ENCODE measurements at places on chromosomes 7 and 10.

DNA sequence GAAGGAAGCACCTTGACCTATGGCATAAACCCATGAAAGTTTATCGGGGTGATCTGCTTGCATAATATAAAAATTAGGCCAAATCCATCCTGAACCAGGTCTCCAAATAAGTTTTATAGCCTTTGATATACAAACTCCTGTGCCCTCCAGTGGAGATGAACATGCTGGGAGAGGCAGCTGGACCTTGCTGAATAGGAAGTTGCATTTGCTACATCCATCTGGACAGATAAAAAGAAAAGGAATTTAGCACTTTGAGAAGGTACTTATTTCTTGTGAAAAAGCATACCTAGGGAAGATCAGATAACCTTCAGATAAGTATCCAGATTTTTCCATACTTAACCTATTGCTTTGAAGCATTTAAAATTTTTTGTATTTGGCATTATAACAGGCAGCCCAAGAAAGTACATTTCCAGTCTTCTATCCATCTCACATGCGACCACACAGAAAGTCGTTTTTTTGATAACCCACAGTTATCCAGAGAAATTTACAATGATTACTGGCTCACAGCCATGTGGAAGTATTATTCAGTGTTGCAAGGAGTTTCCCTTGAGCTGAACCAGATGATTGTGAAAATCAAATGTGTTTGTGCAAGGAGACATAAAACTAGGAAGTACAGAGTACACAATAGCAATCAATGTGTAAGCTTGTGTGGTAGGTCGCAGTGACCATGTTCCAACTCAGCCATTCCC lies 124.4 kb upstream of the STK17A start:
- DNase-seq: no peak

GRCh38 chr10:80484243-80484642 lies 30.1 kb downstream of the TSPAN14 start:
- no peak for DNase-seq

GRCh38 chr7:154287356-154287755 lies 235.2 kb downstream of the DPP6 start:
- DNase-seq: no peak

DNA sequence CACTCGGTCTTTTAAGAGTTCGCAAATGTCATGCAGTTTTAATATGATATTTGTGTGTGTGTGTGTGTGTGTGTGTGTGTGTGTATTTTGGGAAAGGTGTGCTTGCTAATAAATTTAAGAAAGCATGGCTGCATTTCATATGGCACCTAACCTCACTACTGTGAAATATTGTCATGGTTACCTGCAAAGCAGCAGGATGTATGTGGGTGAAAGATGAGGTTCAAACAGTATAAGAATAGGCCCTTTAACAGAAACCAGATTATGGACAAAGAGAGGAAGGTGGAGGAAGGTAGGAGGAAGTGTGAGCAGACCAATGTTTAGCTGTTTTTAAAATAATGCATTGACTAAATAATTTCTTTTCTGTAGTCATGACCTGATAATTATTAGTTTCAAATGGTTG lies 73.5 kb upstream of the CACNA2D1 start:
- DNase-seq: no peak

- DNase-seq: no peak
Measured at GRCh38 chr7:99000196-99000903, 122.0 kb downstream of the TRRAP start.

DNA sequence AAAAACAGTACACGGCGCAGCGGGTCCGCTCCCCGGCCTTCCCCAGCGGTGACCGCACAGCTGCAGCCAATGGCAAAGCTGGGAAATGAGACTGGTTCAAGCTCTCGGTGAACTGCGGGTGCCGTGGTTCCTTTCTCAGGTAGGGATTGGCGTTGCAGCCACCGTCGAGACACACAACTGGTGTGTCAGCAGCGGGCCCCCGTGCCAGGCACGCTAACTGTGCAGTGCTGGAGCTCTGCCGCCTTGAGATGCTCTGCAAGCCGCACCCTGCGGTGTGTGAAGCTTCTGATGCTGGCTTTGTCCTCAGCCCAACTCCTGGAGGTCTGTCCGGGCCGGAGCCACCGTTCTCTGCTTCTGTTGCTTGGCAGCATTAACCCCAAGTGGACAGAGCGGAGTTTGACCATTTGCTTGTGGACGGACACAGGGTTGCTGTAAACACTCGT lies 20.6 kb upstream of the NKX6-2 start:
- no peak for DNase-seq

GRCh38 chr10:52170776-52171175 lies 143.3 kb upstream of the DKK1 start:
- DNase-seq: no peak

DNA sequence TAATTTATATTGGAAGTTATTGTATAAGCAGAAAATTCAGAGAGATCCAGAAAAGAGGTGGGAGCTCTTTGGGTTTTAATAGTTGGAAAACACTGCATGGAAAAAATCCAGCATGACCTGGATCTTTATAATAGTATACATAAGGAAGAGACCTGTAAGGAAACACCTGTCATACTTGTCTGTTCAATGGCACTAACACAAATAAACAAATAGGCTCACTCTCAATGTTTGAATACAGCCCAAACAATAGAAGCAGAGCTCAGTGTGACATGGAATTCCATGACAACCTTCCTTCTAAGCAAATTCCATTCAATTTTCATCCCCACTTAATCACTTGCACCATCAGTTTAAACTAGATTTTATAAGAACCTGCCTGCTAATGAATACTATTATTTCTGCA lies 31.7 kb downstream of the CISD1 start:
- no peak for DNase-seq

Measured in NCI-H2171 (cell line).